ENCODE measurements at places on chromosomes 3 and 15.

DNA sequence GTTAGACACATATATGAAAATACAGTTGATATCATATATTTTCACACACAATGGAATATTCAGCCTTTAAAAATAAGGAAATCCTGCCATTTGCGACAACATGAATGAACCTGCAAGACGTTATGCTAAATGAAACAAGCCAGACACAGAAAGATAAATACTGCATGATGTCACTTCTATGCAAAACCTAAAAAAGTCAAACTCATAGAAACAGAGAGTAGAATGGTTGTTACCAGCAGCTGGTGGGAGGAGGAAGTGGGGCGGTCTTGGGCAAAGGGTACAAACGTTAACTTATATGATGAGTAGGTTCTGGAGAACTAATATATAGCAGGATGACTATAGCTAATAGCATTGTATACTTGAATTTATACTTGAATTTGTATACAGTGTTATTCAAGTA, 213.2 kb upstream of the NR2F2 start:
- no peaks in the 10 kb centered on the region for H3K4me1 ChIP-seq
- H3K4me3 ChIP-seq: no peak overlapping the region
- DNase-seq: no peak
- H3K27ac ChIP-seq: no peak overlapping the region

DNA sequence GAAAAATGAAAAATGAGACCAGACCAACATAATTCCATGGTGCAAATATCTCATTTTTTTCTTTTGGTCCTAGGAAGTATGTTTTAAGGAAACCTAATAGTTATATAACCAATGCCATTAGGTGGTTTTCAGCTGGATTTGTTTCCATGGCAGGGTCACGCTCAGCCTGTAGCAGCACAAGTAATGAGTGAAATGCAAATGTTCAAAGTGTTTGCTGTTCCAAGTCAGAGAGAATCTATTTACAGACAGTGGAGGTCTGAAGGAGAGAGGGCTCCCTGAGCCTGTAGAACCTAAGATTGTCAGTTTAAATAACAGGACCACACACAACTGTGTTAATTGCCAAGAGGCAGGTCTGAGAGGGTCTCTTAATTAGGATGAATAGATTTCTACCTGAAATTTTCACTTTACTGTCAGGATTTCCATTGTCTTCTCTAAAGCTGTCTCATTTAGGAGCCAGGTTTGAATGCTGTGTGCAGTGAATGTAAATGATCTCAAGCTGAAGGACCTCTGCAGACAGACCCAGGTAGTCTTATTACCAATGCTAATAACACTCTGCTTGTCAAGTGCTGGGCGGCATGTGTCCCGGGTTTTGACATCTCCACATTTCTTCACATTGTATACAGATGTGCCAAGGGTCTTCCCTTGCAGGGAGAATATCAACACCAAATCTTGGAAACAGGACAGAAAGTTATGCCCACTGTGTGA, 317.3 kb upstream of the NECTIN3 start:
- H3K27me3 ChIP-seq: no peaks in the 10 kb centered on the region
- H3K36me3 ChIP-seq: no peaks in the 10 kb centered on the region
- H3K4me1 ChIP-seq: peaks cover 10% of the 10 kb centered on the region
- no peak overlapping the region for H3K27ac ChIP-seq

DNA sequence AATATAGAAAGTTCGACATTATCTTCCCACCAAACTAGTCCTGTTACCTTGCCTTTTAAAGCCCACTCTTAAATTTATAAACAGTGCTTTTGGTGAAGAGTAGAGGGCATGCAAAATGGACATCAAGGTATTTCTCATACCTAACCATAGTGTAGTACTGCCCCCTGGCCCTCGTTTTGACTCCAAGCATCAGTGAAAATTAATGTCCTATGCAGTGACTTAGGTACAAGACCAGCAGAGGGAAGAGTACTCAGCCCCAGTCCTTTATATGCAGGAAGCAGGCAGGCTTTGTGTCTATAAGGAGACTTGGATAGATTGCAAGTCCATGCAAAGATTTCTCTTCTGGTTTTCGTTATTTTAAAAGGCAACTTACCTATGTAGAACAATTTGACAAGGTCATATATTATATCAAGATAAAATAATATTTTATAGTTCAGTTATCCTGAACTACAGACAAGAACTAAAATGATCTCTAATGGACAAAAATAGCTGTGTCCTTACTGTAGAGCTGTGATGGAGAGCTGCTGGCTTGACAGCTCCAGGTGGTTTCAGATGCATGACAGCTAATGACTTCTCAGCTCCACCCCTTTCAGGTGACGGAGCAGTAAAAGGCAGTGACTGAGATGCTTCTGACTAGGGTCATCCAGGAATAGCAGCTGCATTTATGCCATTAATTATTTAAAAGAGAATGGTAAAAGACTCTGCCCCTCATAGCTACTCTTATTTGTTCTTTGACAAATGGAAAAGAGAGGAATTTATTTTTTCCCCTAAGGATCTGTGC, 646.1 kb downstream of the SQOR start:
- H3K27me3 ChIP-seq: no peaks in the 10 kb centered on the region
- no peaks in the 10 kb centered on the region for H3K4me1 ChIP-seq
- no peak overlapping the region for H3K4me3 ChIP-seq
- no peak overlapping the region for H3K27ac ChIP-seq
- DNase-seq: no peak

- H3K27ac ChIP-seq: no peak overlapping the region
- H3K4me1 ChIP-seq: peaks cover 21% of the 10 kb centered on the region
- no peak for DNase-seq
- H3K36me3 ChIP-seq: no peaks in the 10 kb centered on the region
- no peak overlapping the region for H3K4me3 ChIP-seq
These were observed 7.3 kb downstream of the FLNB start for GRCh38 chr3:58015520-58015915.

- H3K4me3 ChIP-seq: no peak overlapping the region
- H3K36me3 ChIP-seq: no peaks in the 10 kb centered on the region
- H3K27ac ChIP-seq: no peak overlapping the region
- H3K27me3 ChIP-seq: no peaks in the 10 kb centered on the region
- no peak for DNase-seq
These were observed 72.1 kb downstream of the LRIG1 start for GRCh38 chr3:66428733-66429132.

GRCh38 chr15:69297642-69298353, 914 bp upstream of the PAQR5 start:
- H3K27me3 ChIP-seq: peaks cover 7% of the 10 kb centered on the region
- no peak for DNase-seq
- peaks cover 14% of the 10 kb centered on the region for H3K4me1 ChIP-seq

- H3K4me1 ChIP-seq: no peaks in the 10 kb centered on the region
- H3K27ac ChIP-seq: no peak overlapping the region
- DNase-seq: no peak
- no peaks in the 10 kb centered on the region for H3K27me3 ChIP-seq
- H3K4me3 ChIP-seq: no peak overlapping the region
- no peaks in the 10 kb centered on the region for H3K36me3 ChIP-seq
These were observed 10.6 kb downstream of the DENND6A start for GRCh38 chr3:57682284-57682683.

GRCh38 chr3:127781411-127782001, 40.8 kb downstream of the MGLL start:
- no peak overlapping the region for H3K4me3 ChIP-seq
- H3K27ac ChIP-seq: no peak overlapping the region
- DNase-seq: no peak
- no peaks in the 10 kb centered on the region for H3K36me3 ChIP-seq

- H3K27me3 ChIP-seq: no peaks in the 10 kb centered on the region
- no peaks in the 10 kb centered on the region for H3K36me3 ChIP-seq
- no peak overlapping the region for H3K27ac ChIP-seq
- DNase-seq: no peak
- H3K4me1 ChIP-seq: no peaks in the 10 kb centered on the region
These were observed 23.2 kb downstream of the CFAP92 start for GRCh38 chr3:128970740-128971047.

- no peaks in the 10 kb centered on the region for H3K36me3 ChIP-seq
- no peak overlapping the region for H3K27ac ChIP-seq
- H3K4me3 ChIP-seq: no peak overlapping the region
- H3K27me3 ChIP-seq: no peaks in the 10 kb centered on the region
These were observed 201.6 kb downstream of the SATB1 start for GRCh38 chr3:18223571-18223970.

DNA sequence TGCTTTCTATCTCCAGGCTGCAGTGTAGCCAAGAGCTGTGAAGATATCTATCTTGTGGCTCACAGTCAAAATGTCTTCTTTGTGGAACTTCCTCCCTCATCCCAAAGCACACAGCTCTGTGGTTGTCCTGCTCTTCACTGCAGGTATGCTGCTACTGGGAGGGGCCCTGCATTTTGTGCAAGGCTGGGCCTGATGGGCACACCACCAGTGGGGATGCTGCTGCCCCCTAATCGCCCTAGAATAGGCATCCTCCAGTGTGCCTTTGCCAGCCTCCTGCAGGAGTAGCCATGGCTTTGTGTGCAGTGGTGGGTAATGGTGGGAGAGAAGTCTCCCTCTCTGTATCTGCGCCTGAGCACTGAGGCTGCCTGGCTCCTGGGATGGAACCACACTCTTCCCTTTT, 297.3 kb downstream of the DOCK3 start:
- no peaks in the 10 kb centered on the region for H3K4me1 ChIP-seq
- DNase-seq: no peak
- H3K36me3 ChIP-seq: no peaks in the 10 kb centered on the region
- H3K27ac ChIP-seq: no peak overlapping the region
- no peaks in the 10 kb centered on the region for H3K27me3 ChIP-seq
- H3K4me3 ChIP-seq: no peak overlapping the region

- no peaks in the 10 kb centered on the region for H3K36me3 ChIP-seq
- peaks cover 45% of the 10 kb centered on the region for H3K27me3 ChIP-seq
- peaks cover 5% of the 10 kb centered on the region for H3K4me1 ChIP-seq
- DNase-seq: no peak
These were observed 6.2 kb upstream of the MEIS2 start for GRCh38 chr15:37106490-37107001.

DNA sequence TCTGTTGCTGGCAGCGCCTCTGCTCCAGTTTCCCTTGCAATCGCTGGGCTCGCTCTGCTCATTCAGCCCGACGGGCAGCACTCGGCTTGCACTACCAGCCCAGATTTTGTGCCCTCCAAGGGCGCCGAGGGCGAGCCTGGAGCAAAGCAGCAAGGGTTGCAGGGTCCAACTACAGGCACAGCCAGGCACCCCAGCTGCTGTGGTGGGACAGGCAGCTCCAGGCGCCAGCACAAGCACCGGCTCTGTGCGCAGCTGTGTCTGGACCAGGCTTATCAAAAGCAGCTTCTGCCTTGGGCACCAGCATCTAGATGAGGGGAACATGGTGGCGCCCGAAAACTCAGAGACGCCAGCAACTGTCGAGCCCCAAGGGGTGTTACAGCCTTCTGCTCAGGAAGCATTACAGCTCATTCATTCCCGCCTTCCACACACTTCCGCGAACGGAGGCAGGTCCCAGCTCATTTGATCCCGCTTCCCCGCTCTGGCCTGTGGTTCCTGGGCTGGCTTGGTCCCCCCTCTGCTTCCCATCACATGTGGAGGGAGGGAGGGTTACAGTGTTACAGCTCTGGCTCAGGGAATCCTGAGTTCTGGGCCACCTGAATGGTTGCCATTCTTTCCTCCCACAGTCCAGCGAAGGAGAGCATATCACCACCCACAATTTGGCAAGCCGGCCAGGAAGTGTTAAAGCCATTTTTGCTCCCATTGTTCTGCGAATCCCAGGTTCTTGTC, 409.9 kb upstream of the ALCAM start:
- no peak for DNase-seq
- H3K4me1 ChIP-seq: no peaks in the 10 kb centered on the region
- no peak overlapping the region for H3K27ac ChIP-seq
- no peaks in the 10 kb centered on the region for H3K36me3 ChIP-seq

DNA sequence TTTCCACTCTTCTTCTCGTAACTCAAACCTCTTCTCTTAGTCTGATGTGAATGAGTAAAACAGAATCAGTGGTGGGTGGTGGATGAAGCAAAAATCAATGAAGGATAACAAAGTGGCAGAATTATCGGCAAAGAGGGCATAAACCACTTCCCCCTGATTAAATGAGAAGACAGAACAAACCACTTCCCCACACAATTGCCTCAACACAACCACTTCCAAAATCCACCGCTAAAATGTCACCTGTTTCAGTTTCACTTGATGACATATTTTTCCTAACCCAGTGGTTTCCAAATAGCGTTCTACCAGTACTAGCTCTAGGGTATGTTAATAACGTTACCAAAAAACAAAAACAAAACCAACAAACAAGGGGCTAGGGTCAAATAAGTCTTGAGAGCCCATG, 478.7 kb upstream of the WNT5A start:
- H3K4me3 ChIP-seq: no peak overlapping the region
- no peaks in the 10 kb centered on the region for H3K36me3 ChIP-seq
- H3K4me1 ChIP-seq: no peaks in the 10 kb centered on the region
- H3K27ac ChIP-seq: no peak overlapping the region
- no peaks in the 10 kb centered on the region for H3K27me3 ChIP-seq
- no peak for DNase-seq

GRCh38 chr3:156638271-156638670, 36.1 kb upstream of the TIPARP start:
- H3K4me1 ChIP-seq: peaks cover 2% of the 10 kb centered on the region
- DNase-seq: no peak

- H3K36me3 ChIP-seq: no peaks in the 10 kb centered on the region
- no peak for DNase-seq
- H3K27me3 ChIP-seq: no peaks in the 10 kb centered on the region
- H3K4me1 ChIP-seq: peaks cover 2% of the 10 kb centered on the region
These were observed 21.2 kb downstream of the ZNF860 start for GRCh38 chr3:32002561-32003368.

DNA sequence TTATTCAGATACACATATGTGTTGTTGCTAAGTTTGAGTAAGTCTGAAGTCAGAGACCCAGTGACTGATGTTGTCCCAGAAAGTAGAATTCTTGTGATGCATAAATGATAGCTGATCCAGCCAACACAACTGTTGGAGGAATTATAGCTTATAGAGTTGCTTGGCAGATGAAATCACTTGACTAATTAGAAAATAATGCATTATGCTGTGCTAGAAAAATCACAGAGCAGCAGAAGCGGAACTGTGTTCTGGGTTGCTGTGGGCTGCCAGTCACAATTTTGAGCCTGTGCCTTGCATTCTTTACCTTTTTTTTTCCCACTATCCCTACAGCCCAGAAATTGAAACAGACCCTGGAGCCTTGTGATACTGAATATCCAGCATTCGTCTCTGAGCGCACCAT, 90.0 kb upstream of the LRTM1 start:
- no peak overlapping the region for H3K27ac ChIP-seq
- no peaks in the 10 kb centered on the region for H3K27me3 ChIP-seq
- H3K4me3 ChIP-seq: no peak overlapping the region
- no peaks in the 10 kb centered on the region for H3K36me3 ChIP-seq
- peaks cover 2% of the 10 kb centered on the region for H3K4me1 ChIP-seq
- no peak for DNase-seq

- DNase-seq: peak; percentile 70
- no peaks in the 10 kb centered on the region for H3K27me3 ChIP-seq
- H3K36me3 ChIP-seq: no peaks in the 10 kb centered on the region
- H3K4me1 ChIP-seq: no peaks in the 10 kb centered on the region
These were observed 18.9 kb upstream of the TGM5 start for GRCh38 chr15:43285609-43286037.

DNA sequence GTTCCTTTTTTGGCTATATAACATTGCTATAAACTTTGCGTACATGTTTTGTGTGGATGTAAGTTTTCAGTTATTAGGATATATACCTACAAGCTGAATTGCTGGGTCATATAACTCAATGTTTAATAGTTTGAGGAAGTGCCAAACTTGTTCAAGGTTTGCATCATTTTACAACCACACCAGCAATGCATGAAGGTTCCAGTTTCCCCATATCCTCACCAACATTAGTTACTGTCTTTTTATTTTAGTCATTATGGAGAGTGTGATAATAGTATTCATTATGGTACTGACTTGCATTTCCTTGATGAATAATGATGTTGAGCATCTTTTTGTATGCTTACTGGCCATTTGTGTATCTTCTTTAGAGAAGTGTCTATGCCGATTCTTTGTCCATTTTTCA, 112.3 kb downstream of the NR1I2 start:
- no peaks in the 10 kb centered on the region for H3K27me3 ChIP-seq
- H3K4me3 ChIP-seq: no peak overlapping the region
- no peak overlapping the region for H3K27ac ChIP-seq
- DNase-seq: no peak

Measured in H1 (cell line).